AG08396 (cell line): ENCODE measurements at places on chromosomes 1 and 21.

GRCh38 chr21:26070822-26071425 lies 99.6 kb downstream of the APP start:
- peak; percentile 52 for DNase-seq

- DNase-seq: peak; percentile 74
Observed at GRCh38 chr1:8396786-8397406, 79.0 kb downstream of the SLC45A1 start.

- no peak for DNase-seq
Observed at GRCh38 chr1:2956576-2956975, 64.7 kb upstream of the ACTRT2 start.

DNA sequence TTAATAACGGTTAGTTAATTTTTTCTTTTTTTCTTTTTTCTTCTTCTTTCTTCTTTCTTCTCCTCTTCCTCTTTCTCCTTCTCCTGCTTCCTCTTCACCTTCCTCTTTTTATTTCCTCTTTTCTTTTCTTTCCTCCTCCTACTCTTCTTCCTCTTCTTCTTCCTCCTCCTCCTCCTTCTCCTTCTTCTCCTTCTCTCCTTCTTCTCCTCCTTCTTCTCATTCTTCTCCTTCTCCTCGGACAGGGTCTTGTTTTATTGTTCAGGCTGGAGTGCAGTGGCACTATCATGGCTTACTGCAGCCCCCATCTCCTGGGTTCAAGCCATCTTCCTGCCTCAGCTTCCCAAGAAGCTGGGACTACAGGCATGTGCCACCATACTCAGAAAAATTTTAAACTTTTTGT lies 13.4 kb upstream of the ACBD3 start:
- DNase-seq: no peak

DNA sequence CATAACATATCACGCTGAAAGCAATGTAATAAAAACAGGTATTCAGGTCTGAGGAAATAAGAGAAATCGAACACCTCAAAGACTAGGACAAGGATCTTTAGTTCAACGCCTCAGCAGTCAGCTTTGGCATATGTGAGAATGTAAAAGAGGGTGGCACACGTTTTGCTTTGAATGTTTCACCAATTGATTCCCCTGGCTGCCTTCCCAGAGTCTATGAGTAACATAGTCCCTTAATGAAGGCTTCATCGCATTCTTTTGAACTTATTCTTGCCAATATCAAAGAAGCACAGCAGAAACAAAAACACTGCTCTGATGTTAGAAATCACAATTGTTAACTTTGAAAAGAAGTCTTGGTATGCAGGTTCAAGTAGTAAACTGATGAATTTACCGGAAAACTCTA lies 764.8 kb downstream of the ADGRL2 start:
- DNase-seq: peak; percentile 4

GRCh38 chr1:177848577-177848976 lies 121.3 kb downstream of the SEC16B start:
- DNase-seq: no peak

GRCh38 chr1:14915356-14916054 lies 238.0 kb upstream of the TMEM51 start:
- DNase-seq: peak; percentile 74

GRCh38 chr1:8902765-8903164 lies 24.3 kb upstream of the ENO1 start:
- peak; percentile 47 for DNase-seq

DNA sequence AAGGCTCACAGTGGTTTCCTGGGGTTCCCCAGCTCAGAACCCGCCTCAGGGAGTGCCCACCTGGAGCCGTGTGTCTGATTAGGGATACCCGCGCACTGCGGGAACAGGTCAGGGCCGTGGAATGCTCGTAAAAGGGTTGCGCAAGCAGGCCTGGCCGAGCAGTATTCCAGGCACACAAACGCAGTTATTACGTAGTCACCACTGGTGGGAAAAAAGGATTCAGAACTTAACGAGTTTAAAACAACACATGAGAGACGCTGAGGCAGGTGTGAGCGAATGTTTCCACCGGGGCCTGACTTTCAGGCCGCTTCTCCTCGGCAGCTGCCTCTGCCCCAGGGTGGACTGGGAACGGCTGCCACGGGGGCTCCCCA lies 18.2 kb downstream of the PLCH2 start:
- no peak for DNase-seq

DNA sequence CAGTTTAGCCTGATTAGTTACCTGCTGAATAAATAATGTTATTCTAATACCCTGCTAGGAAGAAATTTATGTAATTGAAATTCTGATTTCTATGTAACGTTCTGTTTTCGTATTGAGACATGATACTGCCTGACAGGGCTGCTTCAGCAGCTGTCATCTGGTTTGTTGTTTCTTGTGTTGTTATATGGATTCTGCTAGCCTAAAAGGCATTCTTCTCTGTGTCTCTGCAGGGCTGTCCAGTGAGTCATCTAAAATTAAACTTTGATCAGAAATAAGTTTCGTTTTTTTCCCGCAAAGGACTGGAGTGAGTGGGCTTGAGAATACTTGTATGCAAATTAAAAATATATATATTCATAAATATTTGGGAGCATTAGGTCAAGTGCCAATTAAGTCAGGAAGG lies 93.0 kb downstream of the DYRK1A start:
- DNase-seq: peak; percentile 45

DNA sequence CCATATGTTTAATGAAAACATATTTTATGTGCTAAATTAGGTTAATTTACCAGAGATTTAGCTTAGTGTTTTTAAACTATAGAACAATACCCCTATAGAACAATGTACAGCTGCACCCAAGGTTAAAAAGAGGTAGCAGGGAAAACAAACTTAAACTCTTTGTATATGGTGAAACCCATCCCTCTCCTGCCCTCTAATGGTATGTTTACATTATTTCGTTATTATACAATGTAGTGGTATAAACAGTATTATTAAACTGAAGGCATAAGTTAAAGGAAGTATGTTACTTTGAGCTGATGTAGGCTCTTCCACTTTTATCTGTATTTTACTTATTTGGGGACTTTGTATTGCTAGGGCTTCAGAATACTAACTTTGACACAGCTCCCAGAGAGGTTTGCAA lies 16.7 kb upstream of the ZYG11A start:
- DNase-seq: no peak

GRCh38 chr1:242086093-242086492 lies 87.2 kb upstream of the MAP1LC3C start:
- no peak for DNase-seq

- no peak for DNase-seq
Observed at GRCh38 chr1:229131243-229132105, 139.4 kb upstream of the RAB4A start.

GRCh38 chr1:235108876-235109275 lies 19.8 kb downstream of the TOMM20 start:
- DNase-seq: no peak

DNA sequence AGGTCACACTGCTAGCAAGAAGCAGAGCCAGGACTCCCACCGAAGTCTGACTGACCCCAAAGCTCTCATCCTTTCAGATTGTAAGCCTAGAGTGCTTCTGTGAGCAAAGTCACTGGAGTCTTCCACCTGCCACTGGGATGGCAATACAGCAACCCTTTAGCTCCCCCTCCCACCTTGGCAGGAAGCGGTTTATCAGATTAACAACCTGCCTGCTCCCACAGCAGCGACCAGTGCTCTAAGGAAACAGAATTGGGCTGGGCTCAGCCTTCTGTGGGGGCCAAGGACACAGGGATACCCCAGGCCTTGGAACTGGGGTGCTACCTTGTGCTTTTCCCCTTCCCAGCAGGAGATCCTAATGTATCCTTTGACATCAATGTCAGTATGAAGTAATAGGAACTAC lies 76.0 kb downstream of the GFI1 start:
- DNase-seq: no peak
